ENCODE measurements at places on chromosomes 3 and 15.

DNA sequence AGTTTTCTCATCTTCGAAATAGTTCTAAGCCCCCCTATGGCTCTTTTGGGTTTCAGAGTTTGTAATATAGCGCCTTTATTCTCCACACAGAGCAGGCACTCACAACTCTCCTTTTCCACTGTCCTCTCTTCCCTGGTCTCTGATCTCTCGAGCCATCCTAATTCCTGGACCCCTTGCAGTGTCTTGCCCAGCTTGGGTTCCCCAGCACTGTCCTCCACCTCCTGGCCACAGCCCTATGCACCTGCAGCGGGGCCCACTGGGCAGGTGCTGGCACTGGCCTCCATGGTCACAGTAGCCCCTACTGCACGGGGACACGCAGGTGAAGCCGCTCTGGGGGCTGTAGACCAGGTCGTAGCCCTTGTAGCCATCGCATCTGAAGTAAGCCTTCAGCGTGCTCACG, 27.9 kb downstream of the MUC20 start:
- no peak for DNase-seq

DNA sequence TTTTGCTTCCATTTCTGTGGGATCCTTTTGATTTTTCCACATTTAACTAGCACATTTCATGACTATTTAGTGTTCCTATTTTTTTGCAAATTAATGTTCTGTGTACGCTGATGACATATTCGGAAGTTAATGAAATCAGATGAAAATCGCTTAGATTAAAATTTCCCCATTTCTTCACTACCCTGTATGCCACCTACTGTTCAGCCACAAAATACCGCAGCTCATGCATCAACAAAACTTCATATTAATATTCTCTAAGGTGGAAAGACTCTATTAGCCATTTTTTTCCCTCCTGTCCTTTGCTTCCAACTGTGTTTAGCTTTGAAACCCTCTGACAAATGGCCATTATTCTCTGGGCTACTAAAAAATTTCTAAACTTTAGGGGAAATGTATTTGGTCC, 300.6 kb downstream of the MECOM start:
- no peak for DNase-seq

- DNase-seq, result peak; percentile 93
Measured at GRCh38 chr15:100759698-100760356, 119.8 kb upstream of the ALDH1A3 start.

DNA sequence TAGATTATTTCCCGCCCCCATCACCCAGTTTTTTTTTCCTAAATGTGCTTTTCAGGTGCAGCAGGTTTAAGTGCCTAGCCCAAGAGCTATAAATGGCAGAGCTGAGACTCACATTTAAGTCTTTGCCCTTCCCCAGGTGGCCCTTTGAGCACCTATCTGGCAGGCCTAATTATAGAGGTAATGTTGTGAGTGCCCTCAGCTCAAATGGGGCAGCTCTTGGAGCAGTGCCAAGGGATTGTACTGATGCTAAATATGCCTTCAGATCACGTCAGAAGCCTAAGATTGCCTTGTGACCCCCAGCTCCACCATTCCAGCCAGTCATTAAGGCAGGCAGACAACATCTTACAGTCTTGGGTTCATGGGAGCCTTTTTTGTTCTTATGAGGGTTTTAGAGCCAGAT, 159.5 kb downstream of the RPLP1 start:
- no peak for DNase-seq

GRCh38 chr3:28151608-28152228, 89.7 kb upstream of the CMC1 start:
- no peak for DNase-seq

- peak; percentile 93 for DNase-seq
Measured at GRCh38 chr15:50753463-50753862, 12.0 kb downstream of the SPPL2A start.

GRCh38 chr15:83107841-83108181, 366 bp downstream of the TM6SF1 start:
- no peak for DNase-seq

DNA sequence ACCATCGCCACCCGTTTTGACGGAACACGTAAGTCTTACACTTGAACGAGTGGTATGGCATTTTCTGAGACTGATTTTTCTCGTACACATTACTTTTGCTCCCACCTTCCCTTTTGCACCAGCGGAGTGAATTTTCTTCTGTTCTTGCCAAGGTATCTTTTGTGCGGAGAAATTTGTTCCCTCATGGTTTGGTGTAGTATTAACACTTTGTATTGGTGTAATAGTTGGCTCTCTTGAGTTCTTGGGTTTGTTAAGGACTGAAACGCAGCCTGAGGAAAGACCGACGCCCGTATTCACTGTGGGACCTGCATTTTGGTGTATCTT, 420 bp downstream of the KCNH8 start:
- DNase-seq, result no peak

- DNase-seq, result no peak
Measured at GRCh38 chr3:60998858-60999257, 252.4 kb downstream of the FHIT start.

GRCh38 chr3:156036258-156037053, 83.9 kb upstream of the KCNAB1 start:
- no peak for DNase-seq
